ENCODE measurements at places on chromosomes 5 and 9.

- DNase-seq, result peak; percentile 41
These were observed 7.9 kb upstream of the ZFP62 start for GRCh38 chr5:180868960-180869359.

DNA sequence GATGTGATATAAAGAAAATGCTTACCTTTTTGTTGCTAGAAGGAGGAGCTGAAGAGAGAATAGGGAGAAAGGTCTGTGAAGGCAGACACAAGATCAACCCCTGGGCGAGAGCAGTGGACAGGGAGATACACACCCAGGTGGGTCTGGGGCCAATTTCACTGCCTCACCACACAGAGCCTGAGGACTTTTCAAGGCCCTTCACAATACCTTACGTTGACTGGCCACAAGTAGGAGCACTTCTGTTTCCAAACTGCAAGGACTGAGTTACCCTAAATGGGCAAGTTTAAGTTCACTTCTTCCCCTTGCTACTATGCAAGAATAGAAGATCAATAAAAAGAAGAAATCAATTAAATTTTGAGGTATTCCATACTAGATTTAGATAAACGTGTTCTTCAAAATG is 174.5 kb upstream of the SLC12A2 start:
- no peak for DNase-seq

- no peak for DNase-seq
These were observed 101.4 kb downstream of the PPARGC1B start for GRCh38 chr5:149831492-149831891.

DNA sequence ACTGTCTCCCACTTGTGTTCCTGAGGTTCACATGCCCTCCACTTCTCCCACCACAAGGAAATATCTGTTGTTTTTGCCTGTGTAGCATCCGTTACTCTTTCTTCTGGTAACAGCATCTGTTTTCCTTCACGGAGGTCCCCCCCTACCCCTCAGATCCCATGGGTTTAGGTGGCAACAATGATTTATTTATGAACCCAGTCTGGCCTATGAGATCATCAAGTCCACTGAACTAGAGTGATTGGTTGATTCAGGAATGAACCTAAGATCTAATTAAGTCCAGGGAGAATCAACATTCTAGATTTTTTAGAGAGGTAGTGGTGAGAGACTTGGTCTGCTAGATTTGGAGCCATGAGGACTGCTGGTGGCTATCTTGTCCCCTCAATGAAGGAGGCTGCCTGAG is 166.8 kb downstream of the NR3C1 start:
- DNase-seq, result no peak

GRCh38 chr9:37715991-37716505 is 37.6 kb upstream of the TRMT10B start:
- DNase-seq, result no peak

DNA sequence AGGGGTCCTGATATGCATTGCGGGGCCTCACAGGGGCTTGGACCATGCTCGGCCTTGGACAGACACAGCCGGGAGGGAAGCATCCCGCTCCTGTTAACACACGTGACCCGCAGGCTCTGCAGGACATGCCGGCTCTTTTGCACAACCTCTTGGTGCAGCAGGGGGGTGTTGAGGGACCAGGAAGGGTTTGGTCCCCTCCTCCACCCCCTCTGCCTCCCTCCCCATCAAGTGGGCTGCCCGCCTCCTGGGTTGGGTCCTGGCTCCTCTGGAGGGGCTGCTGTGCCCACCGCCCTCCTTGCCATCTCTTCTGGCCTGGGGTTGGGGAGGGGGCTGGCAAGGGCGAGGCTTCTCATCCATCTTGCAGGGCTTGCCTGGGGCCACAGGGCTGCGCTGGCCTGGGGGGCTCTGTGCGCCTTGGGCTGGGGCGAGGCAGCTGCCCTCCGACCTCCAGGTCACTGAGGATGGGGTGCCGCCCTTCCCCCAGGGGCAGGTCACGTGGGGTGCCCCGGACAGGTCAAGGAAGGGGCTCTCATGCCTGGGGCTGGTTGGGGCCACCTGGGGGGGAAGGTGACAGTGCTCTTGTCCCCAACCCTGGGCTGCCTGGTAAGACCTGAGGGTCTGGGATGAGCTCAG is 16.8 kb upstream of the SLC9A3 start:
- DNase-seq, result no peak

GRCh38 chr9:129803676-129804060 is 684 bp downstream of the TOR1B start:
- DNase-seq, result no peak

GRCh38 chr5:52895075-52895474 is 94.1 kb upstream of the ITGA2 start:
- DNase-seq, result no peak

DNA sequence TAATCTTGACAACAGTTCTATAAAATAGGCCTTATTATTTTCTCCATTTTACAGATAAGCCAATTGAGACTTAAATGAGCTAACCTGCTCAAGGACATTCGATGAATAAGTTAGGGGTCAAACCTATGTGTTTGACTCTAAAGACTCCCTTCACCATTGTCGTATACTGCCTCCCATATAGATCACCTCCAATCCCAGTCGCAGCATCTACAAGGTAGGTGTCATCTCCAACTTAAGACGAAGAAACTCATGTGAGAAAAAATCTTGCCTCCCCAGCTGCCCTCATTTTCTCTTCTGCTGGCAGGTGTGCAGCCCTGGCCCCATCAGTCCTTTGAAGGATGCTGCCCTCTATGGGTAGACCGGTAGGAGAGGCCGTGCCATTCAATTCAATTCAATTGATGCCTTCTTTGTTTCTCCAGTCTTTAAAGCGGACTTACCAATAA is 75.2 kb upstream of the SMARCA2 start:
- no peak for DNase-seq

DNA sequence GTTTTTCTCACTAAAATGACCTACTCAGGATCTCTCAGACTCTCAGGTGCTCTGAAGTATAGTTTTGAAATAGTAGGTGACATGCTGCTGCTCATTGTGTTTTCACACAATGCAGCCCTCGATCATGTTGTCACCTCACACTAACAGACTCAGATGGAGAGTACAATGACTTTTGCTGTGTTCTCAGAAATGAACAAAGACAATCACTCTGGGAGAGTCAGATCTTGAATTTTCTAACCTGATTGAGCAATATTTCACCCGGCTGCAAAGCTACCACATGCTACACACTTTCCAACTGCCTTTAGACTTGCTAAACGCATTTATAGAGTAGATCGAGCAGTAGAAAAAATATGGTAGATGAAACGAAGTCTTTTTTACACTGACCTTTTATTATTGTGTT is 113.4 kb downstream of the ST8SIA4 start:
- no peak for DNase-seq

DNA sequence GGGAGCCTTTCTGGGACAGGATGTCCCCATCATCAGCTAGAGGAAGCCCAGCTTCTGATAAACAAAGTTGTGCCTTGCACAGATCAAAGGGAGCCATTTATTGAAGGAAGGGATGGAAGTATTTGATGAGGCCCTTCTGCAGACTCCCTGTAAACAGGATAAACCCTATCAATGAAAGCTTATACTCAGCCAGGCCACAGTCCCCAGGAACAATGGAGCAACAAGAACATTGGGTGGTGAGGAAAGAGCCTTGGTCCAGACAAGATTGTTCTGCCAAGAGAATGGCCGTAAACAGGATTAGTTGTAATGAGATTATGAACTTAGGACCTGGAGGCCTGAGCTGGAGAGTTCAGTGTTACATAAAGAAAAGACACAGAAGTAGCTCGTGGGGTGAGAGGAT is 40.5 kb upstream of the LIFR start:
- no peak for DNase-seq

- no peak for DNase-seq
These were observed 218.1 kb downstream of the CETN3 start for GRCh38 chr5:90191352-90192045.

DNA sequence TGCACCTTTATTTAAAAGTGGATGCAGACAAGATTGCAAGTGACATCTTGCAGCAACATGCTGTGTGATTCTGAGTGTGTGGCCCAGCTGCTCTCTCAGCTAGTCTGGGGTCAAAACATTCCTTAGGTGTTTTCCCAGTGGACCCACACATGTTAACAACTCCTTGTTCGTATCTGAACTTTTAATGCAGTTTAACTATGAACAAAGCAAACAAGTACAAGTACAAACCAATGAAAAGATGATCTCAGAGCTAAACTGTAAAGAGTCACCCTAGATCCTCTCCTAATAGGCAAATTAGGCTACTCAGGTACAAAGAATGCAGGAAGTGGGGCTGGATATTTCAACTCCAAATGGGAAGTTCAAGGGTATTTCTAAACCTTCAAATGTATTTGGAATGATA is 108.4 kb downstream of the ENTREP1 start:
- DNase-seq, result no peak

- DNase-seq, result peak; percentile 46
These were observed 49.6 kb upstream of the PSD2 start for GRCh38 chr5:139745800-139746690.

DNA sequence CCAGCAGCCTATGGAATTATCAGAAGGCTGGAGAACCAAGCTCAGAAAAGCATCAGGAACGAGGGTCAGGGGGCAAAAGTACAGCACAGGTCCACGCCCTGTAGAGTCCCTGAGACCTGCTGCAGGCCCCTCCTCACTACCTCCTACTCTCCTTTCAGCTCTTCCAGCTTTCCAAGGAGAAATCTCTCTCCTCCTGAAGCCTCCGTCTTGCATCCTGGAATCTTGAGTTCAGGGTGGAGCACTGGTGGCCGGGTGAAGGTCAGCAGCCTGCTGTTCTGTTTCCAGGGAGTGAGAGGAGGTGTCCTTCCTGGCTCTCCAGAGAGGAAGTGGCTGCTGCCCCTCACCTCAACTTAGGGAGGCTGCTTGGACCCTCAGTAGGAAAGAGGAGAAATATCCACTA is 342.3 kb downstream of the ZSWIM6 start:
- no peak for DNase-seq

DNA sequence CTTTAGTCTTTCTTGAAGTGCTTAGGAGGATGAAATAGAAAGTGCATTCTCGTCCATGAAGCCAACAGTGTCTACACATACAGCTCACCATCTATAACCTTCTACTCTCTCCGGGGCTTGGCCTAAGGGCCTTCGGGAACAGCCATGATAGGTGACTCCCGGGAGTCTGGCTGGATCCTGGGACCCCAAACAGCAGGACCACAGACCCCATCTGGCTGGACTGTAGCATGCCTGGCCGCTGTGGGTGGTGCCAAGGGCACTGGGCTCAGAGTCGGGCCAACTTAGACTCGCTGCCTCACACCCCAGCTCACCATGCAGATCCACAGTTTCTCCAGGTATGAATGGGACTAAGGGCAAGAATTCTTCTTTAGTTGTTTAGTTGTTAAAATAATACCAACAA is 16.3 kb downstream of the GABBR2 start:
- DNase-seq, result no peak

GRCh38 chr5:59798862-59799667 is 94.5 kb downstream of the PDE4D start:
- DNase-seq, result no peak

DNA sequence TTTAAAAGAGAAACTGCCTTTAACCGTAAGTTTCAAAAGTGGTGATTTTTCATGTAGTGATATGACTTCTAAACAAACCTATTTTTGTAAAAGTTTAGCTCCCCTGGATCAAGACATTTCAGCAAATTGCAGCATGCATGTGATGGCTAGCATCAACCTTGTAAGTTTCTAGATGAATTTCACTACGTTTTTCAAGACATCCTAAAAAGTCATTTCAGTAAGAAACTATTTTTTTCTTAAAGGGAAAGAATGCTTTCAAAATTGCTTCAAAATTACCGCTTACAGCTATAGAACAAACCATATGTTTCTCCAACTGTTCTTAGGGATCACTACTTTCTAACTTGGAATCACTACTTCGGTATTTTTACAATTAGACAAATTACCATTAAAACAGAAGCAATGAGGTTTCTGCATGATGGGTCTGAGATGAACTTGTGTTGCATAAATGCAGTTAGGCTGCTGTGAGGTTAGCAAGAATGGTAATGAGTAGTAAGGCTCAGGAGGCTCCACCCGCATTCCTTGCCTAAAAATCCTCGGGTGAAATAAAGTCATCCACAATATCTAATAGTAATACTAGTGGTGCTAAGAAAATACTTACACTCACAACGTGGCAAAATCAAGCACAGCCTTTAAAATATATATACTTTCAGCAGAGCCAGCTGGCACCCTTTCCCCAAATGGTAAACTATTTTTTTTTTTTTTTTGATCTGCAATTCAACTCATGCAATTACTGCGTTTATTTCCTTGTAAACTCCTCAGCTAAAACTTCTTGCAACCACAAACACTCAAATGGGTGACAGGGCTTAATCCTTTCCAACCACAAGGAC is 53.8 kb downstream of the CDC14B start:
- no peak for DNase-seq

GRCh38 chr5:111670826-111671492 is 86.0 kb downstream of the NREP start:
- DNase-seq, result no peak

DNA sequence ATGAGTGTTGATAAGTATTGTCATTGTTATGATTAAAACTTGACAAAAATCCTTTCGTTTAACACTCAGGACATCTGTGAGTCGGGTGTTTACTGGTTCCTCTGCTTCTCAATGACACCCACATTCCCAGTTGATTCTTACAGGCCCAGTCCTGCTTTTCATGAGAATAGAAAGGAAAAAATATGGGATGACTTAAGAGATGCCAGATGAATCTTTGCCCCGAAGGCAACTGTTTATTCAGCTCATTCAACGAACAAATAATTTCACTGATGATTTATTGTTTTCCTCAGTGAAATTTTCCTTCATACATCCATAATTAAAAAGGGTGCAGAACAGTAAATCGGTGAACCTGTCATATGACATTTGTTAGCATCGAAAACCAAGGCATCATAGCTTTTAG is 452.4 kb upstream of the WWC1 start:
- DNase-seq, result no peak

- no peak for DNase-seq
These were observed 831 bp upstream of the TBC1D9B start for GRCh38 chr5:179908528-179908927.

DNA sequence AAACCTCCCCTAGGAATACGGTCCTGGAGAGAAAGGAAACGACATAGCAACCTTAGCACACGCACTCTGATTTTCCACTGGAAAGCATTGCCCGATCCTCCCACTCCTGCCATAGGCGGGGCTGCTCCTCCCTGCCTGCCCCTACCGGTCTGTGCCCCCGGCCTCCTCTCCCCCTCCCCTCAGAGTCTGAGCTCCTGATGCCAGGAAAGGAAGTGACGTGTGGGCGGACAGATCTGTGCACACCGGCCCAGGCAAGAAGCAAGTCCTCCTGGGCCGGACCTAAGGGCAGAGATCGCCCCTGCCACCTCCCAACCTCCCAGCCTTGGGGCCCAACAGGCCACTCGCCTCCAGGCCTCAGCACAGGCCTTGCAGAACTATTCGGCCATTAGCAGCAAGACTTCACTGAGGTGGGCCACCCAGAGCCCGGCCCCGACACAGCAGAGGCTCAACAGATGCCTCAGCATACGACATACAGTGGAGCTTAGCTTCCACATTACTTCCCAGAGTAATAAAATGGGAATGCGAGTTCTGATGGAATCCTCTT is 7.2 kb downstream of the NINJ1 start:
- no peak for DNase-seq
